ENCODE measurements at places on chromosomes 3 and 15.

DNA sequence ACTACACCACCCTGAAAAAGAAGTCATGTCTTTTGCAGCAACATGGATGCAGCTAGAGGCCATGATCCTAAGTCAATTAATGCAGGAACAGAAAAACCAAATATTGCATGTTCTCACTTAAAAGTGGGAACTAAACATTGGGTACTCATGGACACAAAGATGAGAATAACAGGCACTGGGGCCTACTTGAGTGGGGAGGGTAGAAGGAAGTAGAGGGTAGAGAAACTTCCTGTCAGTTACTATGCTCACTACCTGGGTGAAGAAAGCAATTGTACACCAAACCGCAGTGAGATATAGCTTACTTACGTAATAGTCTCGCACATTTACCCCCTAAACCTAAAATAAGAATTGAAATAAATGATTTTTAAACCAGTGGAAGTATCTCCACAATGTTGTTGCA lies 480.5 kb upstream of the ARRDC4 start:
- DNase-seq, result no peak

DNA sequence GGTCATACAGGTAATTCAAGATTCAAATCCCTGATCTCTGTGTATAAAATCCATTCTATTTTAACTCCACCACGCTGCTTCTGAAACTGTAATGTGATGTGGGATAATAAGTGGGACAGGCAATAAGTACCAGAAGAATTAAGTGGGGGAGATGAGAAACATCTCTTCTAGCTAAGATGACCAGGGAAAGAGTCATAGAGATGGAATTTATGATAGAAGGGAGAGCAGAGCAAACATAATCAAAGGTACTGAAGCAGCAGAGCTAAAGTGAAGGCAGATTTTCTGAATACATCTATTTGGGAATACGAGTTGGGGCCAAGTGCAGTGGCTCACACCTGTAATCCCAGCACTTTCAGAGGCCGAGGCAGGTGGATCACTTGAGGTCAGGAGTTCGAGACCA lies 4.9 kb downstream of the MRPL47 start:
- DNase-seq, result no peak

- DNase-seq, result no peak
Observed at GRCh38 chr3:112557976-112558375, 3.8 kb downstream of the ATG3 start.

- DNase-seq, result no peak
Observed at GRCh38 chr3:149428087-149428486, 46.4 kb upstream of the TM4SF4 start.

DNA sequence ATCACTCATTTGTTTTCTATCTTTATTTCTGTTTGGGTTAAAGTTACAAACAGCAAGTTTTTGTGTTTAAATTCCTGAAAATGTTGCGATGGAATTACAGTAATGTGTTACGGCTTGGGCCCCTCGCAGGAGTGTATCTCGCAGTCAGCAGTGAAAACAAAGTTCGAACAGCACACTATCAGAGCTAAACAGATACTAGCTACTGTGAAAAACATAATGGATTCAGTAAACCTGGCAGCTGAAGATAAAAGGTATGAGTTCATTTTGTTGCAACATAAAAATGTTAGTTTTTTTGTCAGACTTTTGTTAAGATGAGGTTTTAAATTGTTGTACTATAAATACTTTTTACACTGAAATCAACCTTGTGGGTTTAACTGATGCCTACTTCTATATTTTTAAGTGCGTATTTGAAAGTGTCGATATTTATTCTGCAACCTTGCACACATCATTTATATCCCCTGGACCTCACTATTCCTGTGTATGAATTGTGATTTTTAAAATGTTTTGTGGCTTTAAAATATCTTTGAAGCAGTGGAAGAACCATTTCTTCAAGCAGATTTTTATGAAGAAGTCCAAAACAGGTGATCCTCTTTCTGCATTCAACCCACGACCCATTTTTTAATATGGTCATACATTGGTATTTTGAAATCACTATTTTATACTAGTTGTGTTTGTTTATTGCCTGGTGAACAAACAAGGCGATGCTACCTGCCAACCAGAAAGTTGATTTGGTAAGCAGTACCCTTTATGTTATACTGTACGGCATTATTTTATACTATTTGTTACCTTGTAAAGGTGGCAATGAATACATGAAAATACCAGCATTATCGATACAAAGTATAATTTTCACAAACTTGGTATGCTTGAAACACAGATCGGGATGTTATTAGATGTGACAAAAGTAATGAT lies 27.8 kb downstream of the MFN1 start:
- DNase-seq, result no peak
